ENCODE measurements at places on chromosomes 4 and X. TPM values are rescaled to one million over a fixed set of nuclear protein-coding genes. Genes with fewer than 3 reads are reported as not detected.

Gene IL2
- polyA plus RNA-seq: not detected

- no peak for DNase-seq
These were observed 42.3 kb upstream of the FAT1 start for GRCh38 chr4:186765673-186766546.

DNA sequence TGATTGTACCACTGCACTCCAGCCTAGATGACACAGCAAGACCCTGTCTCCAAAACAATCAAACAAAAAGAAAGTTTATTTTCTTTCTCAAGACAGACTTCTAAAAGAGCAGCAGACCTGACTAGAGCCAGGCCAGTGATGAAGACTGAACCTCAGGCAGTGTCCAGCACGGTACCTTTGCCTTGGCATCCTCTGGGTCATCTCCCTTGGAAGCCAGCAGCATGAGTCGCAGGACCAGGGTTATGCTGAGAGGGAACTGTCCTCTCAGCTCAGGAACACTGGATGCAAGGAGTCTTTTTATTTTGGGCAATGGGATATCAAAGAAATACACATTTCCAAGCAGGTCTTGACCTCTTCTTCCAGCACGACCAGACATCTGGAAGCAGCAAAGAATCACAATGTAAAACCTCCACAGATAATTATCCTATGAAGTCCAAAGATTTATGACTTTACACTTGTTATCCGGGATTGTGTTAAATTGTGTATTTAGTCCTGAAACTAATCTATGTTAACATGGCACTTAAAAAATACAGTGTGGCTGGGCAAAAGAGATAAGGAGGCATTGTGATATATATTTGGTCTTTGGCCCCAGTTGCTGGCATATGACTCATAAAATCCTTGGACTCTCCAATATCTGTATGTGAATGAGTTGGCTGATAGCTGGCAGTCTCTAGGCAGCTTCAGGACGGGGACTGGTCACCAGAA, 66.0 kb upstream of the DDX60 start:
- peak; percentile 28 for DNase-seq

DNA sequence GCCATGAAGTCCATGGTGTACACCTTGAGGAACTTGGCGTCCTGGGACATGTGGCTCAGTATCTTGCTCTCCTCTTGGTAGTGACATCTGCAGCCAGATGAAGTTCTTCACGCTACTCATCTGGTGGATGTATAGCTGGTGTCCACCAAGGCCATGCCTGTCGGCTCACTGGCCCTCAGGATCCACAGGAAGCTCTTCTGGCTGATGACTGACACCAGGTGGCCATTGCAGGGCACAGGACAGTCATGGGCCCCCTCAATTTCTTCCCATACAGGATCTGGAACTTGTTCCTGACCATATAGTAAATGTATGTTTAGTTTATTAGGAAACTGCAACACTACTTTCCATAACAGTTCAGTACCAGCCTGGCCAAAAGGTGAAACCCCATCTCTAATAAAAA, 10.3 kb upstream of the CLCN5 start:
- DNase-seq: no peak

GRCh38 chr4:6002492-6002833, 15.8 kb downstream of the C4orf50 start:
- DNase-seq: no peak

DNA sequence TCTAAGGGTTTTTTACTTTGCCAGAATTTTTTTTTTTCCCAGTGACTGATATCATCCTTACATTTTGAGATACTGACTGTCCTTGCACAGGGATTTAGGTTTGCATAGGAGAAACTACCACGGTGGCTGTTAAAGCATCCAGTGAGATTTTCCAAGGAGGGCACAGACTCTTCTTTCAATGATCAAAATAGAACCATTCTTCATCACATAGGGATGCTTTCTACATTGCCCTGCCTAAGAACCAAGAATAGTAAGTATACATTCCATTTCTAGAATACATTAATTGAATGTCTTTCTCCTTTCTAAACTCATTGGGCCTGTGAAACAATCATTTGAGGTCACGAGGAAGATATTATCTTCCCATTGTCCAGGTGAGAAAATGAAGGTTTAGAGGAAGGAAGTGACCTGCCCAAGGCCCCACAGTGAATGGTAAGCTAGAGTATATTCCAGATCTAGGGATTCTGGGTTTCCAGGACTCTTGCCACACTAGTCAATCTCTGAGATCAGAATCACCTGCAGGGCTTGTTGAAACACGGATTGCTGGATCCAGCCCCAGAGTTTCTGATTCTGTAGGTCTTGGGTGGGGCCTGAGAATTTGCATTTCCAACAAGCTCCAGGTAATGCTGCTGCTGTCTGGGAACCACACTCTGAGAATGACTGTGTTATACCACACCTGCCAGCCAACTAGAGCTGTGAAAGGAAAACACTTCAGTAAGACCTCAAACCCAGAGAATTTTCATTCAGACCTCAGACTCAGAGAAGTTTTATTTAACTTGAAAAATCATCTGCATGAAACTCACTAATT, 17.7 kb upstream of the TMEM154 start:
- DNase-seq: no peak

DNA sequence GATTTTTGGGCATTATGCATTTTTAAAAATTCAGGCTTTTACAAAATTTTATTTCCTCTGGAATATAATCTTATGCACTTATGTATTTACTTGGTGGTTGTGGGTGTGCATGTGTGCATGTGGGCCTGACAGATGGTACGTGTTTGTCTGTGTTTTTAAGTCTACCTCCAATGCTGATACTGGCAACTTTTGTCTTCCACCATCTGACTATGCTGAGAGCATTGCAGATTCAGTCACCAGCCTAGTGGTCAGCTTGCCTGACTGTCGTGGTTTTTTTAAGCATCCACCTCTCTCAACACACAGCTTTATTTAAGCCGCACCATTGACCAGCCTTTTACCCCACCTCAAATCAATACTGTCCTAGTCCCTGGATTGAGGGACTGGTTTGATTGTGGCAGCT, 37.1 kb downstream of the FSTL5 start:
- no peak for DNase-seq

DNA sequence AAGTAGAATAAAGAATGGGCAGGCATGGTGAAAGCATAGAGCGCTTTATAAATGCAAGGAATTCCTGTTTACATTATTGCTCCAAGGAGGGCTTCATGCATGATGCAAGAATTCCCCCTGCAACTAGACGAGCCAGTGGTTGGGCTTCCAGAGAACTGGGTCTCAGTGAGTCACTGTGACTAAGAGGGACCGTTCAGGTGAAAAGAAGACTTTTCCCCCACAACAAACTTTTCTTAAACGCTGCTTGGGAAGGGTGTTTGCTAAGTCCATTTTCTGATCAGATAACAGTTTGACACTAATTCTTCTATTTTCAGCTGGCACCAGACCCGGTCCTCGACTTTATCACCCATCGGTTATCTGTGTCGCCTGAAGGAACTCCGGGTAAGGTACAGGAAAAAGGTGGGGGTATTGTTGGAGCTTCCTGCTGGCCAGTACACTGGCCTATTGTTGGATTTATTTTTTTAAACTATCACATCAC, 40.1 kb downstream of the LDB2 start:
- peak; percentile 94 for DNase-seq

Gene CSN1S1
- not detected for polyA plus RNA-seq
